Fibroblast of skin of left quadriceps (primary cell): ENCODE measurements at places on chromosomes 7 and 10.

DNA sequence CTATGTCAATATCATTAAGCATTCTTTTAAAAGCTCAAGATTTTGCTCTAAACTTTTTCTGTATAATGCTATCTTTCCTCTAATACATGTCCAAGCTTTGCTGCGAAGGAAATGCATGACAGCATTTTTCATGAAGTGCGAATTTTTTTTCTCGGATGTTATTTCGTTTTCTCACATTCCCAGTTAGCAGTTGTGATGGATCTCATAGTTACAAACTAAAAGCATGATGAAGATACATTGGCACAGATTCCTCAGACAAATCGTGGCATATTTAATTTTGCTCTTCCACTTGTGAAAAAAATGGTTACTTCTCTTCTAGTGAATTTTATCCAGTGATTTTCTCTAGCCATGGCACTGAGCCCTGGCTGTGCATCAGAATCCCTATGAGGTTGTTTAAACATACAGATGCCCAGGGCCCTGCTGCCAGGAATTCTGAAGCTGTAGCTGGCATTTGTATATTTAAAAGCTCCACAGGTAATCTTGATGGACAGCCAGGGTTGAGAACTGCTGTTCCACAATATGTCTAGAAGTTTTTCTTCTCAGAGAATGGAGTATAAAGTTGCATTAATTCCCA lies 299.8 kb upstream of the NEBL start:
- no peak for DNase-seq

GRCh38 chr7:29116361-29117200 lies 29.8 kb downstream of the CPVL start:
- DNase-seq: no peak

- DNase-seq: no peak
Measured at GRCh38 chr10:58348571-58349033, 13.8 kb downstream of the UBE2D1 start.

DNA sequence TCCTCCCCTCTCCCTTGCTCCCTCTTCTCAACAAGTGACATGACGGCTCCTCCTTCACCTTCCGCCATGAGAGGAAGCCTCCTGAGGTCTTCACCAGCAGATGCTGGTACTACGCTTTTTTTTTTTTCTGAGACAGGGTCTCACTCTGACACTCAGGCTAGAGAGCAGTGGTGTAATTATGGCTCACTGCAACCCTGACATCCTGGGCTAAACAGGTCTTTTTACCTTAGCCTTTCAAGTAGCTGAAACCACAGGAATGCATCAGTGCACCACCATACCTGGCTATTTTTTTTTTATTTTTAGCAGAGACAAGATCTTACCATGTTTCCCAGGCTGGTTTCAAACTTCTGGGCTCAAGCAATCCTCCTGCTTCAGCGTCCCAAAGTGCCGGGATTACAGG lies 43.6 kb downstream of the MDH2 start:
- no peak for DNase-seq

DNA sequence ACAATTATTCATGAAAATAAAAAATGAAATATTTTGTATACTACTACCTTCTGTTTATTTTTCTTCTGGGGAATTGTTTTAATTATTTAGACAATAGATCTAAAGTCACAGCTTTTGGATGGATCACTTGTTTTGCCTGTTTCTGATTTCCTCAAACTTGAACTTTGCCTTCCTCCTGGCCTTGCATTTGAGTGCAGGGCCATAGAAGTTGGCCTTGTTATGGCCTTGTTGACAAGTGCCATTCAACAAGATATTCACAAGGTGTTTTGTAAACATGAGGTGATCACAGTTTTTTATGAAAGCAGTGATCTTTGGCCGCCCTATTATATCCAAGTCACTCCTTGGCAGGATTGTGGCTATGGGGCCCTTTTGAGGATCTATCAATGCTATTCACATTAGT lies 4.6 kb downstream of the ZNF22 start:
- DNase-seq: no peak

GRCh38 chr7:36072620-36073019 lies 80.4 kb upstream of the EEPD1 start:
- no peak for DNase-seq

DNA sequence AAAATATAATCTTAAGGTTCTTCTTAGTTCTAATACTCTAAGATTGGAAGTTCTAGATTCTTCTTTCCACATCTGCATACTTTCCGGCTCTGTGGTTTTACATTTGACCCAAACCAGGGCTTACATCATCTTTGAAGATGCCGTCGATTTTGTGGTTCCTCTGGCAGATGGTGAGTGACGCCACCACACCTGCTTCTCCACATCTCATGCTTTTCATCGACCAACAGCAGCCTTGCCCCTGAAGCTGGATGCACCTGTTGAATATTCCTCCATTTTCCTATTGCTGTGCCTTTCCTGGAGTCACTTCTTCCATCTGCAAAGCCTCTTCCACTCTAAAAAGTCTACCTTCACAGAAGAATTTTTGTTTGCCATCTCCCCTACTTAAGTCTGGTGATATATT lies 121.3 kb downstream of the PRKCQ start:
- DNase-seq: no peak

- DNase-seq: no peak
Measured at GRCh38 chr7:98254951-98255610, 3.0 kb upstream of the TECPR1 start.

DNA sequence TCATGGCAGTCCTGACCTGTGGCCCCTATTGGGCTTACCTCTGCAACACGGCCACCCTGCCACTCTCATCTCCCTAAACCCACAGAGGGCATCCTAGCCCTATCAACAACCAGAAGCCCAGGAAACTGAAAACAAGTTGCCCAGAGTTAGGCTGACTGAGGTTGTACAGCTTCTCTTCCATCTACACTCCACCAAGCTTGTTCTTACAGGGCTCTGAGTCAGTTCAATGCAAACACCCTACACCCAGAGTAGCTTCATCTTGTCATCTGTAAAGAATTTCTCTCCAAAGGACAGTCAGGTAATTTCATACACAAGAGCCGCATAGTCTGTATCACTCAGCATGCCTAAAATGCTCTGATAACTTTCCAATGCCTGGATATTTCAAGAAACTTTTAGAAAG lies 175.4 kb downstream of the ARID5B start:
- no peak for DNase-seq

DNA sequence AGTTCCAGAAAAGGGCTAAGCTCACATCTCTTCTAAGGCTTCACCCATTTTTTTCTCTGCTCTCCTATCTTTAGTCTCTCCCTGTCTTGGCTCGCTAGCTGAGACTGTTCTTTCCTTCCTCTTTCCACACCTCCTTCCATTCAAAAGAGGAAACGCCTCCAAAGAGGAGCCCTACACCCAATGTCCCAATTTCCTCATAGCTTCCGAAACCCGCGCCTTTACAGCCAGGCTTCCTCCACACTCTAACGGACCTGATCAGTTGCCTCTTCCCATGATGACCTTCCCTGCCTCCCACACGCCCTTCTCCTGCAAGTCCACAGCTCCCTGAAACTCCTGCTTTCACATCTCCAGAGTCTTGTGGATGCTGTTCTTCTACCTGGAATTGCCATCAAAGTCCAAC lies 71.7 kb downstream of the COBL start:
- no peak for DNase-seq

GRCh38 chr7:158649279-158649678 lies 55.3 kb downstream of the NCAPG2 start:
- DNase-seq: peak; percentile 89
